ENCODE measurements at places on chromosomes 5 and 9. TPM values are rescaled to one million over a fixed set of nuclear protein-coding genes. Genes with fewer than 3 reads are reported as not detected.

Gene STARD4
- 5.6 TPM for total RNA-seq

DNA sequence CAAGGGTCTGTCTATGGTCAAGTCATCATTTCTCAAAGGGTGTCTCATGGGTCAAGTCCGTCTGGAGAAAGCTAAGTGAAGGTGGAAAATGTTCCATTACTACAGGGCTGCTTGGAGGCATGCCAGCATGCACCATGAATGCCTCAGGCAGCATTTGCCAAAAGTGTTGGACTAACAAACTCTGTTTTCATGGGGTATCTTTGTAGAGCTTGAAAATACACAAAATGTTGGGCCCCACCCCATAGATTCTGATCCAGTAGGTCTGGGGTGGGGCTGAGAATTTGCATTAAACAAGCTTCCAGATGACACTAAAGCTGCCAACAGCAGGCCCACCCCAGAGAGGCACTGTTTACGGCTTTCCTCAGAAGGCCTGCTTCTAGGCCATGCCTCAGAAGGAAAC lies 75.0 kb upstream of the FRRS1L start:
- no peaks in the 10 kb centered on the region for H3K4me1 ChIP-seq
- no peaks in the 10 kb centered on the region for H3K36me3 ChIP-seq
- no peak overlapping the region for H3K27ac ChIP-seq
- DNase-seq, result no peak

Gene STC2
- total RNA-seq, result 12.8 TPM

DNA sequence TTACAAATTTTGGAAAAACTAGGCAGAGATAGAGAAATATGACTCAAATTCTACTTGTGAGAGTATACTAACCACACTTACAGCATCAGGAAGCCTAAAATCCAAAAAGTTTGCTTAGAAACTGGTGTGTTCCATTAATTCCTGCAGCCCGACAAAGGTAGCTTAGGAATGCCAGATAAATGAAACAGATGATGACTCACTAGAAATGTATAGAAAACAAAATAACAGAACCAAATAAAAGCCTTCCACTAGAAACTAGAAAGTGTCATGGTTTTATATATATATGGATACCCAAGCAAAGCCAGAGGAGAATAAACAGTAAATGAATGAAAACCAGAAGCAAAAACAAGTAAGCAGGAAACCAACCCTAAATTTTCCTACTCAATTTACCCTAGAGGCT lies 272.2 kb upstream of the PRDM9 start:
- H3K4me1 ChIP-seq, result no peaks in the 10 kb centered on the region
- no peak for DNase-seq
- H3K27me3 ChIP-seq, result no peaks in the 10 kb centered on the region
- no peak overlapping the region for H3K4me3 ChIP-seq
- no peaks in the 10 kb centered on the region for H3K36me3 ChIP-seq

Gene FAM151B
- total RNA-seq, result 2.7 TPM

Data from breast epithelium (tissue), 4 donors.